ENCODE measurements at places on chromosomes 1 and 21.

- no peak for DNase-seq
Observed at GRCh38 chr1:234710936-234711724, 101.2 kb upstream of the IRF2BP2 start.

- DNase-seq = no peak
Observed at GRCh38 chr1:31931593-31932225, 6.5 kb downstream of the PTP4A2 start.

DNA sequence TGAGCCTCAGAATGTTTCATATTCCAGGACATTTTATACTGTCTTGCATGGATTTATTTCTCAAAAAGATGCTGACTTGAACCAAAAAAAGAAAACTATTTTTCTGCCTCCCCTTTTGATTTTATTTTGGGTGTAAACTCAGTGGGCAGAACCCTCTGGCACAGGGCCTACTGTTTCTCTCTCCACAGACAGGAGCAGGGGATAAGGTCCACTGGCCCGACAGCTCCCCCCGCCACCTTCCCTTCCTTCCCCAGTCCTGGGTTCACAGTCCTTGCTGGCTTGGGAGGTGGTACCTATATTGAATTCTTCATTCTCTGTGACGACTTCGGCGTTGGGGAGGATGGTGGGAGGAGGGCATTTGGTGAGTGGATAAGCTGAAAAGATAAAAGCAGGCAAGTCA lies 114.3 kb downstream of the ZSCAN20 start:
- no peak for DNase-seq

DNA sequence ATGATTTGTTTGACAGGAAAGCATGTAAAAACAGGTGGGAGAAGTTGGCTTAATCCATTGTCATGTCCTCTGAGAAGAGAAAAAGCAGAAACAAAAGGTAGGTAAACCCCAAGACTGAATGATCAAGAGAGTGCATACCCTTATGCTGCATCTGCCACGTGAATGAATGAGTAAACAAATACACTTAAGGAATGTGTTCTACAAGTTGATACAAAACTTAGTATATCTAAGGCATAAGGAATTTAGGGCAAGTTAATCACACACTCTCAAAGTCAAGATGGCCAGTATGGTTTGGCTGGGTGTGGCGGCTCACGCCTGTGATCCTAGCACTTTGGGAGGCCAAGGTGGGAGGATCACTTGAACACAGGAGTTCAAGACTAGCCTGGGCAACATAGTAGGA lies 34.2 kb downstream of the HMCN1 start:
- no peak for DNase-seq

DNA sequence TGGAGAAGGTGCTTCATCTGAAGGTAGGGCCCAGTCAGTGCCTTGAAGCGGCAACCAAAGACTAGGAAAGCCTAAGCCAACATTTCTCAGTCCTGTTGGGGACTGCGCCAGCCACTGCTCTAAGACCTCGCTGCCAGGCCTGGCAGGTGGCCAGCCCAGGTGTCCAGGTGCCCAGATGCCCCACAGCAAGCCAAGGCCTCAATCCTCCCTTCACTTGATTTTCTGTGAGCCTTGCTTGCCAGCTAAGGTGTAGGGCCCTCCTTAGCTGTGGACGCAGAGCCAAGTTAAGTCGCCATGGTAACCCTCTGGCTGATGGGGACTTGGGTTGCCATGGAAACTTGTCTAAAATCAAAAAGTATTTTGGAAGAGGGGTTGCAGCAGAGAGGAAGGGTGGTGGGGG lies 135.0 kb downstream of the NAV1 start:
- no peak for DNase-seq

DNA sequence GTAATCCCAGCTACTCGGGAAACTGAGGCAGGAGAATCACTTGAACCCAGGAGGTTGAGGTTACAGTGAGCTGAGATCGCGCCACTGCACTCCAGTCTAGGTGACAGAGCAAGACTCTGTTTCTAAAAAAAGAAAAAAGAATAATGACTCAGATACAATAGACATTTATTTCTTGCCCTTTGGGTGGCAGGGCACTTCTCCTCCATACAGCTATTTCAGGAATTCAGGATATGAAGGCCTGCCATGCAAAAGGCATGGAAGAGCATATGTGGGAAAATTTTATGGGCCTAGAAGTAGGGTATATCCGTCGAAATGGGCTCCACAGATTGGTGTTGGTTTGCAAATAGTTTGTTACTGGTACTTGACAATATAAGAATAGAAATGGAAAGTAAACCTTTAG lies 20.2 kb upstream of the POGZ start:
- no peak for DNase-seq

GRCh38 chr1:183735069-183735860 lies 69.7 kb upstream of the RGL1 start:
- DNase-seq = no peak

DNA sequence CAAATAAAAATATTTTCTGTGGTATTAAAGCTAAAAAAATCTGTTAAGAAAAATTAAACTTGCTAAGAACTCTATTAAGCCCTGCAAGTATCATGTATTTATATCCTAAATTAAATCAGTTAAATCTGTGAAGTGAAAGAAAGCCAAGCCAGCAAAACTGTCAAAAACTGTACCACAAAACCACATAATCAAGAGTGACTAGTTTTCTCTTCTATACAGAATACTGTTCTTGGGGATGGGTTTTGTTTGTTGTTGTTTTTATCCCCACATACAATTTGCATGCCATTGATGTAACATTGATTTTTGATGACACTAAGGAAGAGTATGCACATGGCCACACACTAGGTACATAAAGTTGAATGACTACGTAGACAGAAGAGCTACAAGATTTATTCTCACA lies 20.4 kb downstream of the DPH5 start:
- no peak for DNase-seq

GRCh38 chr1:225710804-225711203 lies 57.9 kb upstream of the ENAH start:
- no peak for DNase-seq

DNA sequence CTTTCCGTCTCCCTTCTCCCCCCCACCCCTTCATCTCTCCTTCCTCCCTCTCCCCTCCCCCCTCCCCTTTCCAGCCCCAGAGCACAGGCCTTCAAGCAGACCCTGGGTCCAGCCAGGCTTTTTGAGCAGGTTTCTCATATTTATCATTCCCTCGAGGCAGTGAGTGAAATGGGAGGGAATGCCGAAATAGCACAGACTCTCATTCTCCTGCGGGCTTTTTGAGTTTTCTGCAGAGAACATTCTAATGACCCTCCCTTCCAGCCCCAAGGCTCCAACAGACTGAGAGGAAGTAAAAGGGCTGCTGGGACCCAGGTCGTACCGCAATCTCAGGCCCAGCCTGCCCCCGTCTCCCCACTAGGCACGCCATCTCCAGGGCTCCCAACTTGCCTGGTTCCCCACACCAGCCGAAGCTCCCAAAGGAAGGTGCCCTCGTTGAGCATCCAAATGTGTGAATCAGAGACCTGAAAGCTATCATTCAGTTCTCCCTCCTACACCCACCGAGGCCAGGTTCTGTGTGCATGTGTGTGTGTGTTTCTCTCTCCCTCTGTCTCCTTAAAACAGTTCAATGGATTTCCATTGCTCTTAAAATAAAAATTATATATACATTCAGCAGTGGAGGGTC lies 22.3 kb downstream of the ACTA1 start:
- no peak for DNase-seq

GRCh38 chr1:39753132-39754025 lies 14.7 kb downstream of the PPIE start:
- DNase-seq = no peak

GRCh38 chr1:3352952-3353331 lies 101.5 kb upstream of the ARHGEF16 start:
- DNase-seq = no peak

GRCh38 chr1:183090391-183091006 lies 67.3 kb downstream of the LAMC1 start:
- DNase-seq = no peak

DNA sequence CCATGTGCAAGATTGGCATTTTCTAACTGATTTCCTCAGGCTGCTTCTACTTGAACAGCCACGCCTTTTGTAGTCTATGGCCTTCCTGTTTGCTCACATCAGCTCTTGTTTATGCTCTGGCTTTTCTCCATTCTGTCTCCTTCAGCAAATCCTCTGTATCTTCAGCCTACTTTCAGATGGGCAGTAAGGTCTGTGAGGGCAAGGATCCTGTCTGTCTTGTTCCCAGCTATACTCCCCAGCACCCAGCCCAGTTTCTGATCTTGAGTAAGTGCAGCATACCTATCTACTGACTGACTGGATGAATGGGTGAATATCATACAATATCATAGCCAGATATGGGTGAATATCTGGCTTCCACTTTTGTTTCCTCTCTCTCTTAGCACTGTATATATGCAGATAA lies 438.1 kb downstream of the LMO4 start:
- DNase-seq = no peak

All from stimulated activated CD8-positive, alpha-beta memory T cell treated with anti-CD3 and anti-CD28 coated beads, Interleukin-4, amount 100 ng/mL, for 48 hours (primary cell).